ENCODE measurements at places on chromosomes 11 and 22.

GRCh38 chr11:126083829-126084607 lies 21.4 kb upstream of the CDON start:
- peak; percentile 19 for DNase-seq

DNA sequence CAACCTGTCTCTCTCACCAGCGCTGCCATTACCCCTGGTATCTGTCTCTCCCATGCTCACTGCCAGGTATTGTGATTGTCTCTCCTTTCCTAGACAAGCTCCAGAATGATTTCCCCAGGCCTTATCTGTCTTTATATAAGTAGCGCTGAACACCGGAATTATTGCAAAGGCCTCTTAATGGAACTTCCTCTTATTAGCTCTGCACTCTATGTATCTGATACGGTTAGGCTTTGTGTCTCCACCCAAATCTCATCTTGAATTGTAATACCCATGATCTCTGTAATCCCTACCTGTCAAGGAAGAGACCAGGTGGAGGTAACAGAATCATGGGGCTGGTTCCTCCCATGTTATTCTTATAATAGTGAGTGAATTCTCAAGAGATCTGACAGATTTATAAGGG lies 39.3 kb downstream of the DDI1 start:
- no peak for DNase-seq

GRCh38 chr11:115627666-115628460 lies 123.6 kb upstream of the CADM1 start:
- no peak for DNase-seq

GRCh38 chr11:28086569-28086968 lies 21.4 kb downstream of the KIF18A start:
- no peak for DNase-seq

- DNase-seq, result no peak
Observed at GRCh38 chr22:49637255-49637760, 190.4 kb downstream of the BRD1 start.

GRCh38 chr22:32864596-32864995 lies 63.1 kb downstream of the TIMP3 start:
- no peak for DNase-seq

GRCh38 chr11:112156153-112156955 lies 7.5 kb downstream of the IL18 start:
- no peak for DNase-seq

DNA sequence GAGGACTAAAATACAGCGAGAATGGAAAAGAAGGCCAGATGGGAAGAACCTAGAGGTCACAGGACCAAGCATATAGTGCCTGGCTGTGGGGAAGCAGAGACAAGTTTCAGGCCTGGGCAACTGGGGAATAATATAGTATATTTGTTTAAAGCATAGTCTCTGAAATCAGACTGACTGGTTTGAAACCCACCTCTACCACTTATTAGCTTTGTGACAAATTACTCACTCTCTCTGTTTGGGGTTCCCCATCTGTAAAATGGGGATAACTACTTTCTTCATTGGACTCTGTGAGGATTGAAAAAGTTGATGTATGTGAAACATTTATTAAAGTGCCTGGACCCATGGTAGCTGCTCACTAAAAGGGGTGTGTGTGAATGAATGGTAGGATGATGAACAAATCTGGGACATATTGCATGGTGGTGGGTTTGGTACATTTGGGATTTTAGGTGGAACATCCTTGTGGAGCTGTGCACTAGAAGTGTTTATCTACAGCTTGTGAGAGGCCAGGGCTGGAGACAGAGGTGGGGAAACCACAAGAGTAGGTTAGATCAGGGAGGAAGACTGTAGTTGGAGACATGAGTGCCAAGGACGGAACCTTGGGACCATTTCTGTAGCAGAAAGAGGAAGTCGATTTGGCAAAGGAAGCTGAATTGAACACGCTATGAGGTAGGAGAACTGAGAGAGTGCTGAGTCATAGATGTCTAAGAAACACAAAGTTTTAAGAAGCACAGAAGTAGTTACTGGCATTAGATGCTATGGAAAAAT lies 52.6 kb downstream of the SWAP70 start:
- no peak for DNase-seq

DNA sequence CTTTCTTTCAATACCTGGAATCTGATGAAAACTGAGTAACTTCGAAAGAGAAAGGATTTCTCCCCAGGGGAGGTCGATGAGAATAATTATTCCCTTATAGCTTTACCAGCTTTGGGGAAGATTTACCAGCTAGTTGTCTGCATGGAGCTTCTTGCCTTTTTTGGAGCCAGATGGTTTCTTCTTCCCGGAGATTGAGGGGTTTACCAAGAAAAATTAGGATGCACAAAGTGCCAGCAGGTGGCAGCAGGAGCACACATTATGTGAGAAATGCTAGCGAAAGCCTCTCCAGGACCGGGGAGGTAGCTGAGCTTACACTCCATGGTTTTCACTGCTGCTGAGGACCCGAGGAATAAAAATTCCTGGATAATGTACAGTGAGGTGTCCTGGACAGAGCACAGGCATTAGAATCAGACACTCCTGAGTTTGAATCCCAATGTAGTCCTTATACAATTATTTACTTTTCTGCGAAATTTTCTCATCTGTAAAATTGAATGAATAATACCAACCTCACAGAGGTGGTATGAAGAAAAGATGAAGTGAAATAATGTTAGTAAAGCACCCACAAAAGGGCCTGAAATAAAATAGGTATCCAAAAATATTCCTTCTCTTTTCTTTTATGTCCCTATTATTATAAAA lies 46.0 kb upstream of the PARVA start:
- peak; percentile 54 for DNase-seq

DNA sequence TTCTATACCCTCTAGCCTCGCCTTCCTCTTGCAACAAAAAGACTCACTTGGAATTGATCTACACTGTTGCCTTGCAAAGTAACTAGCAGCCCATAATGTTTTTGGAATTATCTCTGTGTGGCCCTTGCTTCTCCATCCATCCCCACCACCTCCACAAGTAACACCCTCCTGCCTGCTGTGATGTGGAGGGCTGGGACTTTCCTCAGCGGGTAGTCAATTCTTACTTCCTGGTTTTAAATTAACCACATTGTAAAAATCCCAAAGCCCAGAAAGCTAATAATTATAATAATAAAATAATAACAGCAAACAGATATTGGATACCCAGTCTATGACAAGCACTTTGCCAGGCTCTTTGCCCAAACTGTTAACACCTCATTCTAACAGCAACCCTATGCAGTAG lies 40.8 kb upstream of the GALNT18 start:
- no peak for DNase-seq

DNA sequence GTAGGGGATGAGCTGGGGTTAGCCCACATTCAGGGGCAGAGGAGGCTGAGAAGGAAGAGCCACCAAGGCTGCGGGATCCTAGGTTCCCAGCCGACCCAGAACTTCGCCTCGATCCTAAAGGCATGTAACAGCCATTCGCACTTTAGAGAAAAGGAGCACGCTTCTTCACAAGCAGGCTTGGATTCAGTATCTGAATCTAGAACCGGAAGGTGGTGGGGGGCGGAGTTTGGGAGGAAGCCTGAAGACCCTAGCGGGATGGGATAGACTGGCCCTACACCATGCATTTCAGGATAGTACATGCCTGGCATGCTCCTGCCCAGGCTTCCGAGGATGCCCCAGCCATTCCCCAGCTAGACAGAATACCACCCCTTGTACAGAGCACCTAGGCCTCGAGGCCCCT lies 4.4 kb downstream of the SCARF2 start:
- DNase-seq, result no peak

DNA sequence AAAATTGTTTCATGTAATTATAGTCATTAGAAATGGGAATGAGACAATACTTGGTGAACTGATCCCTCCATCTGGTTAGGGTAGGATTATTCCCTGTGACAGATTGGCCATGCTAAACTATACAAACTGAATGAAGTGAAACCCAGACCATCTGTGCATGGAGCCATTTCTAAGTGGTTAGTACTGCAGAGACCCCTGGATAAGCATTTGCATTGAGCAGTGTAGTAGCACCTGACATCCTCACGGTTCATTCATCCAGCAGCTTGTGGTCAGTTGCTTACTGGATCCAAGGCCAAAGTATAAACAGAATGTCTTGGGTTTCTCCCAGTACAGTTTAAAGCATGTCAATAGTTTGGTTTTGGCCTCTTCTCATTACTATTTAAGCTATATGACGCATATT lies 93.8 kb upstream of the ARHGAP42 start:
- no peak for DNase-seq

- no peak for DNase-seq
Observed at GRCh38 chr11:99640671-99641070, 619.9 kb downstream of the CNTN5 start.

- no peak for DNase-seq
Observed at GRCh38 chr11:2555891-2556290, 111.1 kb downstream of the KCNQ1 start.

DNA sequence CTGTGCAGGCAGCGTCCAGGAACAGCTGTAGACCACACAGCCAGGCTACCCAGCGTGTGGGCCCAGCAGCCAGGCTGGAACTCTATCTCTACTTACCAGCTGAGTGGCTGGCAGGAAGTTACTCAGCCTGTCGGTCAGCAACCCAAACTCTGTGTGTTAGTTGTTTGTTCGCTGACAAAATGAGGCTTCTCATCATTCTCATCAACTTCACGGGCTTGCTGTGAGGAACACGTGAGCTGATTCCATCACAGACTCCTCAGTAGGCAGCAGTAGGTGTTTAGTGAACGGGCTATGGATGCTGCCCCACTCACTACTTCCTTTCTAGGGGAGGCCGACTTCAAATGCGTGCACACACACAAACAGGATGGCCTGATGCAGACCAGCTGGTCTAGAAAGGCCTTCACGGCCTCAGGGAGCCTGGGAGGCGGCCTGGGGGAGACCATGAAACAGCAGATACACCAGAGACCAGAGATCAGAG lies 830 bp upstream of the SPDYC start:
- DNase-seq, result no peak

GRCh38 chr22:30326255-30326705 lies 461 bp downstream of the TBC1D10A start:
- no peak for DNase-seq

- DNase-seq, result no peak
Observed at GRCh38 chr11:17766590-17766989, 32.0 kb downstream of the KCNC1 start.

DNA sequence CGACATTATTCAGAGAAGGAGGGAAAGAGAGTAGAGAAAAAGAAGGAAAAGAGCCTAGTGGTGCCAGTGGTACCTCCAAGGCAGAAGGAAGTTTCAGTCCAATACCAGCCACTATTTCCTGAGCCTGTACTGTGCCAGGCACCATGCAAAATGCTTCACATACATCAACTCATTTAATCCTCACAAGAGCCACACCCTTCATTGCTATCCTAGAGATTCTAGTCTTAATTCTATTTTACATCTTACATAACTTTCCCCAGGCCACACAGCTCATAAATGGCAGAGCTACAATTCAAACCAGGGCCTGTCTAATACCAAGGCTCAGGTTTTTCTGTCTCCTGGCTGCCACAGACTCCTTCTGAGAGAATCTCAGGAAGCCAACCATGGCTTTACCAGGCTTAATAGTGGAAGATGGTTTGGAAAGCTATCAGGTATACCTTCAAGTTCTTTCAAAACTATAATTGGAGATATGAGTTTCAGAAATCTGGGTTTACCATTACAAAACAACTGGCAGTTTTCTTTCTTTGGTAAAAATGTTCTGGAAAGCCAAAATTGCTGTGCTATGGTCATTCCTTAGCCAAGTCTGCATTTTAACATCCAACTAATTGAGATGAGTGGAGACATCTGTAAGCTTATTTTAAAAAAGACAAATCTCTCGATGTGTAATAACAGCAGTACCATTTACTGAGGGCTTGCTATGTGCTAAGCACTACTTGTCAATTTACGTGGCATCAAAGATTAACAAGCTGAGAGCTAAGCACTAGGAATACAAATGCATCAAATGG lies 225.1 kb upstream of the PITPNB start:
- no peak for DNase-seq

DNA sequence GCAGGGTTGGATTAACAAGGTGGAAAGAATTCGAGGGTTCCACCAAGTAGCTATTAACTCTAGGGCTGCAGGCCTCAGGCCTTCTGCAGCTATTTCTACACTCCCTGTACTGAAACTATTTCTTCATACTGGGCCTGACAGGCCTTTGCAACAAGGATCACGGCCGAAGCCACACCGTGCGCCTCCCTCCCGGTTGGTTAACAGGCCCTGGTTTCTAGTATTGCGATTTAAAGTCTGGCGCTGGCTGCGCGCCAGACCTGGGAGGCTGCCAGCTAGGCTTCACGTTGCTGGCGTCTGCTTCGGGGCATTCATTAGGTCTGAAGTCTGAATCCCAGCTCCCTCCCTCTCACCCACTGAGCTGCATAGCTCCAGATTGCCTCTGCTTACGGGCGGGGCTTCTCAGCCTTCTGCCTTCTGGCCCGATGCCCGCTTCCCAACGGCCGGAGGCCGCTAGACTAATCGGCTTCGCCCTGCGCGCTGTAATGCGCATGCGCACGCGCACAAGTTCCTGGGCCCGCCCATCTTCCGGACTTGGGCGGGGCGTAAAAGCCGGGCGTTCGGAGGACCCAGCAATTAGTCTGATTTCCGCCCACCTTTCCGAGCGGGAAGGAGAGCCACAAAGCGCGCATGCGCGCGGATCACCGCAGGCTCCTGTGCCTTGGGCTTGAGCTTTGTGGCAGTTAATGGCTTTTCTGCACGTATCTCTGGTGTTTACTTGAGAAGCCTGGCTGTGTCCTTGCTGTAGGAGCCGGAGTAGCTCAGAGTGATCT lies 1.6 kb downstream of the LDHA start:
- peak; percentile 92 for DNase-seq

GRCh38 chr11:46114378-46114777 lies 6.9 kb downstream of the PHF21A start:
- DNase-seq, result no peak

GRCh38 chr11:31865606-31866300 lies 54.6 kb upstream of the PAX6 start:
- no peak for DNase-seq

GRCh38 chr11:123111465-123111864 lies 49.5 kb upstream of the HSPA8 start:
- DNase-seq, result no peak

DNA sequence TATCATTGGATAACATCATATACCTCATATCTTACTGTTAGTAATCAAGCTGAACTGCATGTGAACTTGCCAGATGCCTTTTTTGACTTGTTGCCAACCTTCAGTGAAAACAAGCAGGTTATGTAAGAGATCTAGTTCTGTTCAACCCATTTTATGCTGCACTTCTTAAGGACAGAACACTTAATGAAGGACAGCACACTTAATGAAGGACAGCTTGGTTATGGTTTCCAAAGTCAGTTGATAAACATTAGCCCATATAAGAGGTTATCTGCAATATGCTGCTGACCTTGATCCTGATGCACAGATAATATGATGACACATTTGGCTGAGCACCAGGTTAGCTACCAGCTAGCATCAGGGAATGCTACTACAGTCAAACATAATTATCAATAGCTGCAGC lies 358.7 kb upstream of the PDGFD start:
- DNase-seq, result no peak

All from nucleus accumbens (tissue), 56 donors.